ENCODE measurements at places on chromosomes 7 and 10.

GRCh38 chr7:93242106-93242505 lies 9.9 kb downstream of the VPS50 start:
- no peak for DNase-seq

GRCh38 chr10:12027539-12027938 lies 15.1 kb downstream of the UPF2 start:
- no peak for DNase-seq

DNA sequence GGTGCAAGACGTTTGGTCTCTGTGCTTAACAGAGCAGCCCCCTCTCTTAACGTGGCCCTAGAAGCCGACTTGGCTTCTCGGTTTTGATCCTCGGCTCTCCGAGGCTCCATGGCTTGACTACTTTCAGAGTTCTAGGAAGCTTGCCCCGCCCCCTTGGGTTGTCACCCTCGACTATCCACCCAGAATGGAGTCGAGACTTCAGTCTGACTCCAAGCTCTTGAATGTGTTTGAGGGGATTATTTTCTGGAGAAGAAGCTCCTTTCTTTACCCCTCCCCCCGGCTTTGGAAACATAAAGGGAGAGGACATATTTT lies 448 bp downstream of the SEC24C start:
- peak; percentile 42 for DNase-seq

GRCh38 chr7:77338883-77339629 lies 77.1 kb downstream of the GSAP start:
- DNase-seq: no peak

DNA sequence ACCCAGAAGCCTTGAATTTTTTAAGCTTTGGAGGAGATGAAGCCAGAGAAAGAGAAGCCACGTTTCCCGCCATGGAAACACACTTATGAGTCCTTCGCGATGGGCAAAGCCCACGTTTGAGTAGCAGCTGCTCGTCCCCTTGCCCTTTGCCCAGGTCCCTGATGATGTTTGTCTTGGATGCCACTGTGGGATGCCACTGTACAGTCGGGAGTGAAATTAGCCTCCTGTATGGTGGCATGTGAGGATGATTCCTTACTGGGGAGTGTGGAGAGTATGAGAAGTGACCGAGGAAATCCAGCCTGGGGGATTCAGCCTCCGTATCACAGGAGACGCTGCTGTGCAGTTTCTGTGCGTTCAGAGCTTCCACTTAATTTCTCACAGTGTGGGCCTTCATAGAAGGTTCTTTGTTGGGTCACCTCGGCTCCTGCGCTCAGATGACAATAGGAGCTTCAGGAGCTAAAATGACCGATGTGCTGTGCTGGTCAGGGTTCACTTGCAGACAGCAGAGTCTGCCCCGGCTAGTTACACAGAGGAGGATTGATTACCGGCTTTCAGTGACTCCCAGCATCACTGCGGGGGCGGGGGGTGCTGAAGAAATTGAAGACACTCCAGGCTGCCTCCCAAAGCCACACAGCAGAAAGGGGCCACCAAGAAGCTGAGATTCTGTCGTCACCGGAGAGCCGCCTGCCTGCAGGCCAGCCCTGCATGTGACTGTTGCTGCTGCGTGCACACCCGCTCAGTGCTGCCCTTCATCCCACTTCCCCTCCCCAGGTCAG lies 122.1 kb upstream of the SFMBT2 start:
- no peak for DNase-seq

GRCh38 chr10:103584216-103585010 lies 90.9 kb downstream of the NEURL1 start:
- DNase-seq: peak; percentile 63

DNA sequence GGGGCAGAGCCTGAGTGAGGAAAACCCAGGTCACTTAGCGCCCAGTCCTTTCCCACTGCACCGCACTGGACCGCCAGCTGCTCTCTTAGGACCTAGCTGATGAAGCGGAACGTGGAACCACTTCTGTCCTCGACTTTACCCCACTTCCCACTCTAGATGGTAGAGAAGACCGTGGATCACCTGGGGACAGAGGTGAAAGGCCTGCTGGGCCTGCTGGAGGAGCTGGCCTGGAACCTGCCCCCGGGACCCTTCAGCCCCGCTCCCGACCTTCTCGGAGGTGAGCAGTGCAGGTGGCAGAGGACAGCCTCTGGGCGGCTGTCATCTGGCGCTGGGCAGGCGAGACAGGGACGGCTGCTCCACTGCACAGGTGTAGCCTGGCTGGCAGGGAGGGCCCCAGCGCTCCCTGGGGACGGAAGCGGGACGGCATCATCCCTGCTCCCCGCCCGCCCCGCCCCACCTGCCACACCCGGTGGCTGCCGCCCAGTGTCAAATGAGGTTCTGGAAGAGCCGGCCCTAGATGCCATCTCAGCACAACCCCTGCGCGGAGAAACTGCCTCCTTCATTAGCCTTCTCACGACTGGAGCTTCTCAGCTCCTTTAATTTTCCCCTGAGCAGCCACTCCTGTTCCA lies 11.7 kb downstream of the PLAC9 start:
- DNase-seq: peak; percentile 35

DNA sequence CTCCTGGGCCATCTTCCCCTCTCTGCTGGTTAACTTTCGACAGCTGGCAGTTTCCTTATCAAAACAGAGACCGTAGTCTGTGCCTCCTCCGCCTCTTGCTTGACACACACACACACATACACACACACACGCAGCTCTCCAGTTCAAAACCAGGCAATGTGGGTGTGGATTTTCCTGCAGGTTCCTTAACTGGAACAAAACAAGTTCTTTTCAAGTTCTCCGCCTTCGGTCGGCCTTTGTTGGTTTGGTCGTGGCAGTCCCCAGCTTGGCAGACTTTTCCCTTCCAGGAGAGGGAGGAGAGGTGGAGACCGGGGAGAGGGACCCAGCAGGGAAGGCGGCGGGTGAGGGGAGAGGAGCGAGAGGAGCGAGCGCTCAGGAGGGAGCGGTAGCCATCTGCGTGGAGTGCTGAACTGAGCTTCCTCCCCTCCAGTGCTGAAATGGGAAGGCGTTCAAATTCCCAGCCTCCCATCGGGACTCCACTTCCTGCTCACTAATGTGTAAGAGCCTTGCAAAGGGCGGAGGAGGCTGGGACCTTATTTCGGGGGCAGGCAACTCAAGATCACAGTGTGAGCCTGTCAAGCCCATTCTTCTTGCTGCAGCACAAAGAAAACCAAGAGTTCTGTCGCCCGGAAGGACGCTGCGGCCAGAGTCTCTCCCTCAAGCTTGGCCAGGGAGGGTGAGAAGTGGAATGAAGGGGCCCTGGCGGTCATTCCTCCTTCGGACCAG lies 120.6 kb downstream of the PRPF18 start:
- no peak for DNase-seq

DNA sequence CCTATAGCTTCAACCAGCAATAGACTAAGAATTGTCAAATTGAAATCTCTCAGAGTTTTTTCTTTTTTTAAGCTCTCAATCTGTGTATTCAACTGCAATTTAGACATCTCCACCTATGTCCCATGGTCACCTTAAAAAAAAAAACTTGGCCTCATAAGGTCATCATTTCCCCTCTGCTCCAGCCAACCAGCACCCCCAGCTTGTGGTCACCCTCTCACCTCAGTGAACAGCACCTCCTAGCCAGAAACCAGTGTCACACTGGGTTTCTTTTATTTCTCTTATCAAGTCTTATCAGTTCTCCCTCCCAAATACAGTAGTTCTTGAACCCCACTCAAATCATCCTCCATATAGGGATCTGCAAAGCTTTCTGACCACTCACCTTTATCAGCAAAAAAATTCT lies 4.0 kb downstream of the ITGB1 start:
- DNase-seq: no peak

GRCh38 chr10:105070952-105071351 lies 429.9 kb downstream of the SORCS3 start:
- DNase-seq: no peak

GRCh38 chr7:92246360-92247101 lies 757 bp downstream of the ANKIB1 start:
- DNase-seq: no peak

- DNase-seq: no peak
Observed at GRCh38 chr10:71250405-71250804, 38.0 kb downstream of the UNC5B start.

- DNase-seq: peak; percentile 91
Observed at GRCh38 chr7:2555121-2556052, at the start of gene BRAT1. TSS of gene BRAT1 (minus strand) at chr7:2555524. CDS start at chr7:2554431, 1,093 bp downstream.

DNA sequence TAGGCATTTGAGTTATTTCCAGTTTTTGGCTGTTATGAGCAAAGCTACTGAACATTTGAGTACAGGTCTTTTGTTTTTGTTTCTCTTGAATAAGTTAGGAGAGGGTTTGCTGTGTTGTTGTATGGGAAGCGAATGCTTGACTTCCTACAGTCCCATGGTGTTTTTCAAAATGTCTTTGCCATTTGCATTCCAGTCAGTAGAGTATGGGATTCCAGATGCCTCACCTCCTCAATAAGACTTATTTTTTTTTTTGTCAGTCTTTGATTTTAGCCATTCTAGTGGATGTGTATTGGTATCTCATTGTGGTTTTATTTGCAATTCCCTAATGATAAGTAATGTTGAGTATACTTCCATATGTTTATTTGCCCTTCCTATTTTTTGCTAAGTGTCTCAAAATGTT lies 19.4 kb downstream of the CDK13 start:
- no peak for DNase-seq

GRCh38 chr10:16993186-16993585 lies 136.4 kb downstream of the CUBN start:
- no peak for DNase-seq

GRCh38 chr10:78155722-78156121 lies 122.1 kb downstream of the RPS24 start:
- DNase-seq: no peak

- no peak for DNase-seq
Observed at GRCh38 chr7:24477398-24478136, 95.7 kb upstream of the PALS2 start.

GRCh38 chr7:116678780-116679179 lies 6.8 kb downstream of the MET start:
- DNase-seq: no peak

DNA sequence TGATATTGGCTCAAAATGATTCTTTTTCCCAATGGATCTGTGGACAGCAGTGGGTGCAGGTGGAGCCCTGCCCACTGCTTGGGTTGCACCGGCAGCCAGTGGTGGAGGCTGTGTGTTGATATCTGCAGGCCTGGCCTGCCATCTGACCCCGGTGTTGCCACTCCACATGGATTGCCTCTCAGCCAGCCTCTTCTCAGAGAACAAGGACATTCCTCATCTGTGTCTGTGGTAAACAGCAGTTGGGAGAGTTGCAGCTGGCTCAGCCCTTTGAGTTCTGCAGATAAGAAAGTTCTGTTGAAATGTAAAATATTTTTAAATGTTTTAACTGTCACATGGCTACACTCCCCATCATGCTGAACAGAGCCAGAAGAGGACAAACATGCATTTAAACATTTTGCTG lies 374.9 kb upstream of the CELF2 start:
- DNase-seq: no peak

- DNase-seq: no peak
Observed at GRCh38 chr7:55534916-55535590, 37.2 kb downstream of the VOPP1 start.

- DNase-seq: no peak
Observed at GRCh38 chr10:94493463-94493862, 52.1 kb upstream of the HELLS start.

DNA sequence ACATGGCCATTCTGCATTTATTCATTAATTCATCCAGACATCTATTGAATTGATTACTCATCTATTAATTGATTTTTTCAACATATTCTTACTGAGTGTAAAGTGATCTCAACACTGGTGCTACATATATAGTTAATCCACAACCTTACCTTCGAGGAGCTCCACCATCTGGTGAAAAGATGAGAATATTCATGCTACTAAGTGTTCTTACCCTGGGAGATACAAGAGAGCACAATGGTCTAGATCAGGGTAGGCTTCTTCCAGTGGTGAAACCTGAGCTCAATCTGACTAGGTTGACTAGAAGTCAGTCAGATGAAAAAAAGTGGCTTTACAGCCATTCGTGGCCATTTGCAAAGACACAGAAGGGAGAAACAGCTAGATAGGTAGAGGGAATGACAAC lies 507.4 kb downstream of the ANKRD7 start:
- DNase-seq: no peak

GRCh38 chr7:9863545-9863944 lies 1110.1 kb upstream of the PHF14 start:
- DNase-seq: no peak

DNA sequence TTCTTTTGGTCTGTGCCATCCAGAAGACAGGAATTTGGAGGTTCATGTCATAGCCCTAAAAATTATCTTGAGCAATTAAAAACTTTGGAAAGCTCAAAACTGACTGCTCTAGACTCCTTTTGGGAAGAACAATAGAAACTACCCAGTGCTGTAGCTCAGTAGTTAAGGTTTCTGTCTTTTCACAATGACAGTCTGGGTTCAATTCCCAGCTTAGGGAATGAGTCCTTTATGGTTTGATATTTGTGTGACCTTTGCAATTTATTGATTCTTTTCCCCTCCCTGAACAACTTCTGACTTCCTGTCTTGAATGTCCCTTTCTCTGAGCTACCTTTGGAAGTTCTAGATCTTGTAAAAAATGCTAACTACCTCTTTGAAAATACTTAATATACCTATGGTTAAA lies 603.3 kb upstream of the IGFBP3 start:
- no peak for DNase-seq

DNA sequence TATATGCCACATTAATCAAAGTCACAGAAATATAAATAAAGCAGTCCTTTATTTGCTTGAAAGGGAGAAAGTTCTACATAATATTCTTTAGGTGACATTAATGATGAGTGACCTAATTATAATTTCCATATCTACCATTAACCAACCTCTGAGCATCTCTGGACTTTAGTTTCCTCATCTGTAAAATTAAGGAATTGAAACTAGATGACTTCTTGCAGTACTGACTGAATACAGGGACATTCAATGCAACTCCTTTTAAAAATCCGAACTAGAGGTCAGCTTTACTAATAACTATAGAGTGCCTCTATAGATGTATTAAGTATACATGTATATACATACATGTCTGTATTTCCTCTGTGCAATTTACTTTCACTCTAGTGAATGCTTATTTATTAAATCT lies 3.9 kb downstream of the FMC1 start:
- DNase-seq: no peak

- DNase-seq: no peak
Observed at GRCh38 chr7:138842111-138842510, 44.1 kb upstream of the ATP6V0A4 start.

GRCh38 chr10:62011558-62011957 lies 110.1 kb downstream of the ARID5B start:
- no peak for DNase-seq

- DNase-seq: no peak
Observed at GRCh38 chr7:38744746-38745145, 113.6 kb upstream of the AMPH start.

GRCh38 chr7:68288144-68288593 lies 1291.5 kb downstream of the TYW1 start:
- no peak for DNase-seq

GRCh38 chr10:89582022-89582421 lies 46.6 kb upstream of the SLC16A12 start:
- no peak for DNase-seq

Data from stimulated activated CD4-positive, alpha-beta T cell treated with anti-CD3 and anti-CD28 coated beads, TNF-alpha, amount 100 ng/mL, for 24 hours (primary cell).